ENCODE measurements at places on chromosomes 2 and 18.

GRCh38 chr2:73174244-73174643 lies 28.1 kb upstream of the NOTO start:
- DNase-seq = no peak

DNA sequence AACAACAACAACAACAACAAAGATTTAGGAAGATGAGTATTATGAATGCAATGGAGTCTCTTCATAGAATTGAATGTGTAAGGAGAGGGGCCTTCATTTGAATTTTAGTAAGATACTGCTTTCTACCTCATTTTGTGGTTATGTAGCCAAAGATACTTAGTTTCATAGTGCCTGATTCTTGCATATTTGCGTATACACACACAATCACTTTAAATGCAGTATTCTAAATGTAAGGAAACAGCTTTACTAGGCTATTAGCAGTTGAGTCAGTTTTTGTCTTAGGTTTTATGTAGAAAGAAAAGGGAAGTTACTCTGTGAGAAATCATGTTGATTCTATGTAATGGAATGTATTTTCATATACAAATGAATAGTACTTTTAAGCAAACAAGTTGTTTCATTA lies 80.5 kb downstream of the HAUS1 start:
- no peak for DNase-seq

DNA sequence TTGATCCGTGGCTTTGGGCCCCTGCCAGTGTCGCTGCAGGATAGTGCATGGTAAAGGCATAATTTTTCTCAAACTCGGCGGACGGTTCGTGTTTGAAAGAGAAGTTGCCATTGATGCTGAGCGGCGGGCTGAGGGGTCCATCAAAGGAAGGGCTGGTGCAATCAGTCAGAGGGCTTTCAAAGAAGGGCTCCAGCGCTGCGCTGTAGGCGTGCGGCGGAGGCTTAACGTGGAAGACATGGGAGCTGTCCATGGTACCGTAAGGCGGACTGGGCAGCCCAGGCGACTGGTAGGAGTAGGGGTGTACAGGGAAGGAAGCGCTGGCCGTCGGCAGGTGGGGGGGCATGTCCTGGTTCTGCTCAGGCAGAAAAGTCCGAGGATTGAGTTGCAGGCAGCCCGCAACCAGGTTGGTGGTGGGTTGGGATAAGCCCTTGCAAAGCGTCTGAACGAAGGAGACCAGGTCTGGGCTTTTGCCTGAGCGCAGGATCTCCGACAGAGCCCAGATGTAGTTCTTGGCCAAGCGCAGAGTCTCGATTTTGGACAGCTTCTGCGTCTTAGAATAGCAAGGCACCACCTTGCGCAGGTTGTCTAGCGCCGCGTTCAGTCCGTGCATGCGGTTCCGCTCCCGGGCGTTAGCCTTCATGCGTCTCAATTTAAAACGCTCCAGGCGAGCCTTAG lies 2.3 kb downstream of the NEUROD1 start:
- DNase-seq = peak; percentile 80

DNA sequence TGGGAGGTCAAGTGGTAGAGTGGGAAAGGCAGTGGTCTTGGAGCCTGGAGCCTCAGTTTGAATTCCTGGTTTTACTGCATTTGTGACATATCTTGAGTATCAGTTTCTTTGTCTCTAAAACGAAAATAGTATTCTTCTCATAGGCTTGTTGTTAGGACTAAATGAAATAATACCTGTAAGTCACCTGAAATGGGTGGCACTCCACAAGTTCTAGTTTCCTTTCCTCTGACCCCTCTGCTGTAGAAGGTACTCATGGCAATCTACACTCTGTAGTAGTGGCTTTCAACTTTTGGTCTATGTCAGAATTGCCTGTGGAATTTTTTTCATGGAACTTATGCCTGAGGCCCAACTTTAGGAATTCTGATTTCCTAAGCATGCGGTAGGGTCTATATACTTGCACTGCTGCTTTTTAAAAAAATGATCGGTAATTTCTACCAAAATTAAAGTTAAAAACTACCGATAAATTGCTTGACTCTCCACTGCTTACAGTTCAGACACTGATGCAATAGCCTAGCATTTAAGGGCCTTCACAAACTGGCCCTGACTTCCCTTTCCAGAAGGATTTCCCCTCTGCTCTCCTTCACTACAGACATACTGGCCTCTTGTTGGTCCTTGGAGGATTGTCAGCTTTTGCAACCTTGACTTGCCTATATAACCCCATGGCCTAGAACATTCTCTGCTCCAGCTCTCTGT lies 47.2 kb downstream of the PLEK start:
- no peak for DNase-seq

DNA sequence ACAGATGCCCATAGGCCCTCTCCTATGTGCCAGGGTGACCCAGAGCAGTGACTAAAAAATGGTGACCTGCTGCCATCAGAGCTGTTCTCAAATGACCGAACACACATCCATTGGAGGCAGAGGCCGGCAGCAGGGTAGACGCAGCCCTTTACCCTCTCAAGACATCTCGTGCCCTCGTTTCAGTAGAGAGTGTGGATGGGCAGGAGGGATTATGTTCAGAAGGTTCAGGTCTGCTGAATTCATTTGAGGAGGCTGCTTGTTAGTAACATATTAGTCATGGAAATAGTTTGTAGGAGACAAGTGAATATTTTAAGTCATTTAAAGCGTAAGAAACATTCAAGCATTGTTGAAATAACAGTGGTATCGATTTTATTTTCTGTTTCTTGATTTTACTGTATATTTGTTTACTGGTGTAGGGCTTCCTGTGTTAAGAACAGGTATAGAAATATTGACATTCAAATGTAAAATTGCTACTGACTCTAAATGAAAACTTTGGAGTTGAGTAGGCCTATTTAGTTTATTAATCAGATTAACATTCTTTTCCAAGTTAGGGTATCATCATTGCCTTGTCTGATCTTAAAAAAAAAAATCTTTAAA lies 82.6 kb downstream of the ZNF532 start:
- no peak for DNase-seq

- DNase-seq = no peak
Observed at GRCh38 chr2:85861650-85862049, 27.1 kb downstream of the ST3GAL5 start.

DNA sequence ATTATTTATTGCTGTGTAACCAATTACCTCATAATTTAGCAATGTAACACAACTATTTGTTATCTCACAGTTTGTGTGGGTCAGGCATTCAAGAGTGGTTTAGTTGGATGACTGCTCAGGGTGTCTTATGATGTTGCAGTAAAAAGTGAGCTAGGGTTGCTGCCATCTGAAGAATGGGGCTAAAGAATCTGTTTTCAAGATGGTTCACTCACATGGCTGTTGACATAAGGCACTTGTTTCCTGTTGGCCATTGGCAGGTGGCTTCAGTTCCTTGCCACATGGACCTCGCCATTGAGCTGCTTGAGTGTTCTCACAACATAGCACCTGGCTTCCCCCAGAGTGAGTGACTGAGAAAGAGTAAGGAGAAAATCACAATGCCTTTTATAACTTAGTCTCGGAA lies 123.2 kb downstream of the TMEM17 start:
- no peak for DNase-seq

DNA sequence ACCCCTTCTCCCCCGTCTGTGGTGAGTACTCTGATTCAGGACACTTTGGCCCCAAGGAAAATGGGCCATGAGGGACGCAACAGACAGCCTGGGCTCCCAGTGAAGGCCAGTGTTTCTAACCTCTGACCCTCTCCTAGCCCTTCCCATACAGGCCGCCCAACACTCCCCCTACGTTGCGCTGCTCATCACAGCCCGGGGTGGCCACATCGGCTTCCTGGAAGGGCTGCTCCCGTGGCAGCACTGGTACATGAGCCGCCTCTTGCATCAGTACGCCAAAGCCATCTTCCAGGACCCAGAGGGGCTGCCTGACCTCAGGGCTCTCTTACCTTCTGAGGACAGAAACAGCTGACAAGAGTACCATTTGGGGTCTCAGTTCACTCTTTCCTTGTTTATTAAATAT lies 4.0 kb downstream of the PREB start:
- DNase-seq = no peak
